Stimulated activated CD8-positive, alpha-beta memory T cell treated with anti-CD3 and anti-CD28 coated beads, Interleukin-15, amount 100 ng/mL, for 4 hours (primary cell): ENCODE measurements at places on chromosomes 2 and 18.

- no peak for DNase-seq
These were observed 421.6 kb upstream of the VWC2L start for GRCh38 chr2:213989207-213989606.

DNA sequence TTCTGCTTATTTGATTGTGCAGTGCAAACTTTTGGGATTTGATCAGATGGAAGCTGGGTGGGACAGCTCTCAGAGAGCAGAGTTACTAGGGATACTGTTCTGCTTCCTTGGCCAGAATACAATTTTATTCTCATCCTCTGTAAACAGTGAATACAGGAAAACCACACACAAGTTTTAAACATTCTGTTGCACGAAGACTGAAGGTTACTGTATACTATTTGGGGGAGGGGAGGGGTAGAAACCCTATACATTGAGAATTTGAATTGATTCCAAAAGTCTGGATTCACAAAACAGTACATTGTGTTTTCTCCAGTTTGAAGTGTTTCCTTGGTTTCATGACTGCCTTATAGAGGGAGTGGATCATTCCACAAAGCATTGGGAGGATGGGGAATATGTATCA lies 149.9 kb downstream of the SETBP1 start:
- no peak for DNase-seq

DNA sequence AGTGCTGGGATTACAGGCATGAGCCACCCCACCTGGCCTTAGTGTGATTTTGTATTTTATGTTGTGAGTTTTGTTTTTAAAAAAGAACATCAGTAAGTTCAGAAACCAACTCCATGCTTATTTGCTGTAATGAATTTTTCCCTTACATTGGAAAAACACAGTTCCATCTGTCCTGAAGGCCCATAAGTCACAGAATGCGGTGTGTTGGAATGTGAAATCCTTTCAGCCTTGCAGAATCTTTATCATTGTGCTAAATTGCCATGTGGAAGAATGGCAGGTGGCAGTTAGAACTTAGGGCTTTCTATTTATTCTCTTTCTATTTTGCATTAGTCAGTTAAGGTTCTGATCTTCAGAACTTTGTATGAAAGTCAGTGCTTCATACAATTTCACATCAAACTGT lies 52.6 kb downstream of the NEDD4L start:
- no peak for DNase-seq

- no peak for DNase-seq
These were observed 205.0 kb downstream of the UXS1 start for GRCh38 chr2:105989070-105989469.

GRCh38 chr2:238145046-238145445 lies 6.6 kb downstream of the KLHL30 start:
- DNase-seq = no peak

- no peak for DNase-seq
These were observed 93.8 kb upstream of the ODC1 start for GRCh38 chr2:10541775-10542432.

DNA sequence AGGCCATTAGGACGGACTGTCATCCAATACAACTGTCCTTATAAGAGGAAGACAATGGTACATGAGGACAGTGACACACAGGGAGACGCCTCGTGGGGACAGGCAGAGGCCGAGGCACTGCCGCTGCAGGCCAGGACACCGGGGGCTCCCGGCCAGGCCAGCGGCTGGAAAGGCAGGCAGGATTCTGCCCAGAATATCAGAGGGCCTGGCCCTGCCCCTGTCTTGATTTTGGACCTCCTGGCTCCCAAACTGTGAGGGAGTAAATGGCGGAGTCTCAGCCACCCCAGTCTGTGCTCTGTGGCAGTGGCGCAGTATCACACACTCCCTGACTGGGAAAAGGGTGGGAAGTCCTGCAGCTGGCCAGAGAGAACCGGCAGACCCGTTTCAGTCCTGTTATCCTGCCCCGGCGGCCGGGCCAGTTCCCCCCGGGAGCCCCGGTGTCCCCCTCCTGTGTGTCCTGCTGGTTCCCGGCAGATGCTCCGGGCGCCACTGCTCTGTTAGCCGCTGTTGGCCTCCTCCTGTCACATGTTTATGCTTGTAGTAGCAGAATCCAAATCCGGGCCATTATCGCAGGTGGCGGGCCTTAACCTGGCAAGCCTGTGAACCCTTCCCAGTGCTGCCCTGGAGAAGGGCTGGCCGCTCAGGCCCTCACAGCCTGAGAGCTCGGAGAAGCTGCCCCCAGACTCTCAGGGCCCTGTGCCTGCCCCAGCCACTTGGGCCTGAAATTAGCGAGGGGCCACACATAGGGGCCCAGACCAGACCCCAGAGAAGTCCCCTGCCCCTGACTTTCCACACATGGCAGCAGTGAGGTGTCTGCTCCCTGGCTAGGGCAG lies 31.4 kb upstream of the TAF1B start:
- DNase-seq = no peak

- no peak for DNase-seq
These were observed 9.7 kb upstream of the PXDN start for GRCh38 chr2:1754046-1754445.

DNA sequence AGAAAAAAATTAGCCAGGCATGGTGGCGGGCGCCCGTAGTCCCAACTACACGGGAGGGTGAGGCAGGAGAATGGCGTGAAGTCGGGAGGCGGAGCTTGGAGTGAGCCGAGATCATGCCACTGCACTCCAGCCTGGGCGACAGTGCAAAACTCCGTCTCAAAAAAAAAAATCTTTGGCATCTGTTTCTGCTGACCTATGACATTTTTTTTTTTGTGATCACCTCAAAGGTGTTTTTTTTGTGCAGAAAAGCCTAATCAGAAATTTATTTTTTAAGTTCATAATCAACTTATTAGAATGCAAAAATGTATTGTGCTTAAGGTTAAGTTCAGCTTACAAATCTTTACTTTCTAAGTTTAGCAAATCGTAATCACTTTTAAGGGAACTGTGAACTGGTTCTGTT lies 45.6 kb downstream of the NAB1 start:
- DNase-seq = no peak

- no peak for DNase-seq
These were observed 349.0 kb downstream of the TXNL1 start for GRCh38 chr18:56289381-56289780.

DNA sequence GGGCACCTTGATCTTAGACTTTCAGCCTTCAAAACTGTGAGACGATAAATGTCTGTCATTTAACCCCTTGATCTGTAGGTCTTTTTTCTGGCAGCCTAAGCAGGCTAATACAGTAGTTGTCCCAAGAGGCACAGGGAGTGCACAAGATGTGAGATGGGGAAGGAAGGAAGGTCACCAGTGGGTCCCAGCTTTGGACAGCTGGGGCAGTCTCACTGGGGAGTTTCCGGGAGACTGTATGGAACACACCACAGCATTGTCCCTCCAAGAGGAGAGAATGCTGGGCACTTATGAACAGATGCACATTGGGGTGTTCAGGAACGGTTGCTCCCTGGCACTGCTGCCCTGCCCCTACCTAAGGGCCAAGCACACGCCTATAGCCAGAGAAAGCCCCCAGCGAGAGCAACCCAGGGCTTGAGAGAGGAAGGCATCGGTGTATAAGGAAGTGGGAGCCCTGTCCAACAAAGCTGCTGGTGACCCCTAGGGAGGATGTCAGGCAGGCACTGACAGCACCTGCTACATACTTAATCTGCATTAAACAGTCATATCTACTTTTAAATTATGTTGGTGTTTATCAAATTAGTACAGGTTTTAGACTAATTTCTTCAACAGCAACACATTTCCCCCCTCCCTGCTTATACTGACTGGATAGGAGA lies 11.6 kb upstream of the NCK2 start:
- no peak for DNase-seq

DNA sequence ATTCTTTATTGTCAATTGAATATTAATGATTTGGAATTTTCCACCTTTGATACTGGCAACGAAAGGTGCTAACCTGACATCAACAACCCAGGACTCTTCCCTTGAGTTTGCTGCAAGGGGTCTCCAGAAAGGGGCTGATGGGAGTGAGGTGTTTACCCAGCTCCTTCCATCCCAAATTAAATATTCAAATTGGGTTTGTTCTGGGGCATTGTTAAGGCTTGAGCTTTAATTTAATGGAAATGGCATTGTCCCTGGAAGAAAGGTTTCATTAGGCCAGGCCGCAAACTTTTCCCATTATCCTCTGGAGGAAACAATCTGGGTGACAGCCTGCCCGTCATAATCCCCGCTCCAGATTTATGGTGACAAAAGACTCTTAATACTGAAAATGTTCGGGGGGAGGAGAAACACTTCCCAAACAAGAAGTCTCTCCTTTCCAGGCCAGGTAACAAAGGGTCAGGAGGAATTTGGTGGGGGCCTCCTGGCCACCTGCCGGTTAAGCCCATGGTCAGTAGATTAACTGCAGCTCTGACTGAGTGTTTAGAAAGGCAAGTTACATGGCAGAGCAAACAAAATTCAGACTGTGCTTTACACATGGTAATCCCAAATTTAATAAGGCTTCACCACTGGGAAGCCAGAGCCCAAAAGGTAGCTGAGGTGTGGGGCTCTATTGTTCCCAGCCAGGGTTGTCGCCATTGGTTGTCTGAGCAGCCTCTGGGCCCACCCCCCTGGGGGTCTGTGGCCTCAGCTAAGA lies 151.4 kb upstream of the SIX3 start:
- no peak for DNase-seq

DNA sequence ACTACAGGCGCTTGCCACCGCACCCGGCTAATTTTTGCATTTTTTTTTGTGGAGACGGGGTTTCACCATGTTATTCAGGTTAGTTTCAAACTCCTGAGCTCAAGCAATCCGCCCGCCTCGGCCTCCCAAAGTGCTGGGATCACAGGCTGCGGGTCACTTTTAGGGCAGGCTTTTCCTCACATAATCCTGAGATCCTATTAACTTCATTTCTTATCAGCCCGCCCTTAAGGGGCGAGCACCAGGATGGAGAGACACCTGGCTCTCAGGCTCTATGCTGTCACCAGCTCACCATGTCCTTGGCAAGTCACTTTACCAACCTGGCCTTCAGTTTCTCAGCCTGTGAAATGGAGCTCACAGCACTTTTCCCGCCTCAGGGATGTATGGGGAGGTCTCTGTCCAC lies 23.0 kb downstream of the ZFP36L2 start:
- no peak for DNase-seq

- DNase-seq = no peak
These were observed 230.7 kb downstream of the KCNH7 start for GRCh38 chr2:162607915-162608314.

GRCh38 chr18:76822506-76823160 lies at the start of gene ZNF236:
Gene ZNF236 (plus strand): TSS chr18:76822557. CDS start chr18:76822608, 51 bp downstream.
- peak; percentile 58 for DNase-seq

DNA sequence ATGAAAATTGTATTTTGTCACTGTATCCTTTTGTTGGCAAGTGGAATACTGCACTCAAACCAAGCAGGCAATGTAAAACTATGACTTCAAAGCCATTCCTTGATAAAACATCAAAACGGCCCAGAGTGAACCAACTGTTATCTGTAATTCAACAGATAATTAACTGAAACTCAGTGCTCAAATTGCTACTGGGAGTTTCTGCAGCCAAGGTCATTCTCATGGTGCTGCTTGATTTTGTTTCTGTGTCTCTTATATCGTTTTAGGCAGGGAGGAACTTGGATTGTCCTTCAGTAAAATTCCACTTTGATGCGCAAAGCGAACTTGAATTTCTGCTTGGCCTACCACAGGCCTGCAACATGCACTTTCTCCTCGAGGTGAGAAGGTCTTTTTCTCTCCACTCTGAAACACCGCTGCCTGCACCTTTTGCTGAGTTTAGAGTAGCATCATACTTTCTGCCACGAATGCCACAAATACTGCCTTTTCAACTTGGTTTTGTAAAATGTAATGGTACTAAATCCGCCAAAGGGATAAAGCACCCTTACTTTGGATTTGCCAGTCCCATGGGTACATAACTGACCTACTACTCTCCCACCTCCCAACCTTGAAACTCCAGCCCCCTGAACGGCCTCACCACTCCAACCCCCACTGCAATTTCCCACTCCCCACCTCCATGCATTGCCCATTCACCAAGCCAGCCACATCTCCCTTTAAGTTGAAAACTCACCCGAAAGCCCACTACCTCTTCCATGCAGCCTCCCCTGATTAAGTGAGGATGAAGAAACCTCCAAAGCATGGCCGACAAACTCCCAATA lies 204.7 kb downstream of the TGIF1 start:
- DNase-seq = no peak

- no peak for DNase-seq
These were observed 69.4 kb downstream of the EMILIN2 start for GRCh38 chr18:2916184-2916583.

DNA sequence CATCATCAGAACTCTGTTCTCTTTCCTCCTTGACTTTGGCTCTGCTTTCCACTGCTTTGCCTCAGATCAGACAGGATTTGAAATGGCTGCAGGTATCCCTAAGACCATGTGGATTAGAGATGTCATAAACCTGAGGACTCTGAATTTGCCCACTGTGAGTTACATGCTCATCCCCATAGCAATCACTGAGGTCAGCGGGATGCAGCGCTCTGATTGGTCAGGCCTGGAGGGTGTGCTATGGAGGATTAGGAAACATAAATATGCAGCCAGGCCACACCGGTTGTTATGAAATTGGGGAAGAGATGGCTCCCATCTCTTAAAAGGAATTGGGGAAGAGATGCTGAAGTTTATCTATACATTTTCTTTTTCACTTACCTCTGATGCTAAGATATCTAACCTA lies 73.7 kb upstream of the DNAJC10 start:
- no peak for DNase-seq

- no peak for DNase-seq
These were observed 191.9 kb upstream of the CTAGE1 start for GRCh38 chr18:22609642-22610041.

GRCh38 chr2:16142383-16143361 lies 202.3 kb downstream of the MYCN start:
- no peak for DNase-seq

DNA sequence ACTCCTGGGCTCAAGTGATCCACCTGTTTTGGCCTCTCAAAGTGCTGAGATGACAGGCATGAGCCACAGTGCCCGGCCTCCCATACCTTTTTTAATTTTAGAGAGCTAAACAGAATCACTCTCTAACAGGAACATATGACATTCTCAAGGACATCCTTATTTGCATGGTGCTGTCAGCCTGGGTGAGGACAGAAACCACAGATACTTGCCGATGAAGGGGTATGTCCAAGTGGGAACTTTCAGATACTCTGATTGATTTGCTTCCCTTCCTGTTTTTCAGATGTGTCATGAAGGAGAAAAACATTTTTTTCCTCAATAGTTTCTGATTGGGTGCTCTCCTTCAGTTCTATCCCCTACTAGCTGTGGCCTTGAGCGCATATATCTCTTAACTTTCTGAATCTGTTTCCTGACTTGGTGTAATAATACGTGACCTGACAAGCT lies 49.6 kb downstream of the MYO3B start:
- DNase-seq = no peak

GRCh38 chr2:47558116-47558767 lies 155.3 kb downstream of the MSH2 start:
- no peak for DNase-seq

- no peak for DNase-seq
These were observed 95.6 kb upstream of the PDE1A start for GRCh38 chr2:182522405-182522896.

GRCh38 chr2:124804014-124804940 lies 779.2 kb downstream of the CNTNAP5 start:
- DNase-seq = no peak
